ENCODE measurements at places on chromosomes 12 and 14. TPM values are rescaled to one million over a fixed set of nuclear protein-coding genes. Genes with fewer than 3 reads are reported as not detected.

GPR65 gene
- total RNA-seq, result 0.42 TPM

ITGA5 gene
- 44.1 TPM for total RNA-seq

HOXC12 gene
- total RNA-seq, result not detected

IFNG-AS1 gene
- not detected for total RNA-seq

SMARCD1 gene
- 17.2 TPM for total RNA-seq

HCAR3 gene
- 0.12 TPM for total RNA-seq

GLI1 gene
- total RNA-seq, result 0.37 TPM

KCNH3 gene
- total RNA-seq, result 0.30 TPM

TBC1D30 gene
- total RNA-seq, result 0.47 TPM

TRHDE gene
- total RNA-seq, result 0.35 TPM

IL31 gene
- not detected for total RNA-seq

PLEKHG7 gene
- not detected for total RNA-seq

DENND5B gene
- total RNA-seq, result 43.7 TPM
